ENCODE measurements at places on chromosomes 11 and 22.

GRCh38 chr22:18970948-18971315 is 34.8 kb upstream of the PRODH start:
- no peaks in the 10 kb centered on the region for H3K4me1 ChIP-seq
- H3K27me3 ChIP-seq, result peaks cover 7% of the 10 kb centered on the region
- no peak overlapping the region for H3K27ac ChIP-seq

DNA sequence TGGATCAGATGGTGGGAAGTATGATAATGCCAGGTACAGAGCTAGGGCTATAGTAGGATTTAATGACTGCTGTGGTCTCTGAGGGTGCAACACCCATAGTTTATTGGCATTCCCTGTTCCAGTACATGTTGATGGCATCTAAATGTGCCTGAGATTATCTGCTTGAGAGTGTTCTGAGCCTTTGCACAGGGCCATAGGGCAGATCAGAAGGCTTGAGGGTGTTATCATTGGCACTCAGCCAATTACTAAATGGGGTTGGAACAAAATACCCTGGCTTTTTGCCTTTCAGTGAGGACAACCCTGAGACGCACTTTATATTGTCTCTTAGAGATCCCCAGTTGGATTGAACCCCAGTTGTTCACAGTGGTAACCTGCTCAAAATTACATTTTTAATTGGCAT is 6.7 kb downstream of the SLC5A12 start:
- no peak for DNase-seq
- H3K4me3 ChIP-seq, result no peak overlapping the region
- H3K4me1 ChIP-seq, result no peaks in the 10 kb centered on the region
- H3K27me3 ChIP-seq, result no peaks in the 10 kb centered on the region

DNA sequence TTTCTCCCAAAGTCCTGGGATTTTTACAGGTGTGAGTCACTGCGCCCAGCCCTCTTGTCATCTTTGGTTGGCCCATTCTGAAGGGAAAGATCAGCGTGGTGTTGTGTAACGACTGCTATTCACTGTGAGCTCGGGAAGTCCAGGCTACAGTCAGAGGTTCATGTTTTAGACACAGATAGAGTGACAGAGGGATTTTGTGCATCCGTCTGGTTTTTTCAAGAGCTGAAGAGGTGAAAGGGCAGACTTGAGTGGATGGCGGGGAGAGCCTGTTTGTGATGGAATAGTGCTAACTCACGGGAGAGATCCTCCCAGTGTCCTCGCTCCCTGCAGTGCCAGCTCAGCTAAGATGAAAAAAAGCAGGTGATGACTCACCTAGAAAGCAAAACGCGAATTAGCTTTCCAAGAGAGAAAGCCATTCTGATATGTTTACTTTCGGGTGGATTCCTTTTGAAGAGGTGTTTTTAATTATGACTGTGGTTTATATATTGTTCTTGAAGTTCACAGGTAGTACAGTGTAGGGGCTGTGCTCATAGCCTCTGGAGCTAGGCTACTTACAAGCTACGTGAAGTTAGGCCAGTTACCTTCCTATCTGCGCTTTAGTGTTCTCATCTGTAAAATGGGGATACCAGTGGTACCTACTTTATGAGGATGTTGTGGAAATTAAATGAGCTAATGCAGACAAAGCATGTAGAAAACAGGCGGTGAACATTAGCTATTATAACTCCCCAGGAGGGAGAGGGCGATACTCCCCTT is 67.2 kb downstream of the C11orf91 start:
- H3K27me3 ChIP-seq, result peaks cover 34% of the 10 kb centered on the region
- no peak overlapping the region for H3K4me3 ChIP-seq
- no peaks in the 10 kb centered on the region for H3K36me3 ChIP-seq
- no peak for DNase-seq
- no peak overlapping the region for H3K27ac ChIP-seq

DNA sequence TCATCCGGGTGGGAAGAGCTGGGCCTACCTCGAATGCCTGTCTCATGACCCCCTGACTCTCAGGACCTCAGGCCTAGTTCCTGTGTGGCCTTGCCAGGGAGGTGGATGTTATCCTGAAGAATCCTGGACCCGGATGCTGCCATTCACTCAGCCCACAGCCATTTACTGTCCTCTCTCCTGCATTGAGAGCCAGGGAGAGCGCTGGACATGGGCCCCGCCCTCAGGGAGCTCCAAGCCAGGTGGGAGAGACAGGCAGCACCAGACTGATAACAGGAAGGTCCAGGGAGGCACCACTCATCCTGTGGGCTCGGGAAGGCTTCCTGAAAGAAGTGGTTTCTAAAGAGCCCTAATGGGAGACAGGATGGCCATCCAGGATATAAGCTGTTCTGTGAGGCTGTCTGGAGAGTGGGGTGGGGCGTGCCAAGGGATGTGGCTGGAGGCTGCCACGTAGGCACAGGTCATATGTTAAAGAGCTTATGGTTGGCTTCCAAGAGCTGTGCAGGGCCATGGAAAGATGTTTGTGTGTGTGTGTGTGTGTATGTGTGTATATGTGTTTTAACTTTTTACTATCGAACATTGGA is 8.6 kb downstream of the SERPINH1 start:
- no peak overlapping the region for H3K4me3 ChIP-seq
- DNase-seq, result no peak
- peaks cover 5% of the 10 kb centered on the region for H3K4me1 ChIP-seq
- H3K27ac ChIP-seq, result no peak overlapping the region

GRCh38 chr22:38347181-38347943 is 30.1 kb upstream of the CSNK1E start:
- H3K4me1 ChIP-seq, result no peaks in the 10 kb centered on the region
- peak overlapping the region; percentile 51 for H3K27ac ChIP-seq
- no peaks in the 10 kb centered on the region for H3K36me3 ChIP-seq
- no peak overlapping the region for H3K4me3 ChIP-seq
- no peak for DNase-seq

GRCh38 chr11:30586251-30587144 is at the start of gene MPPED2:
MPPED2 (minus strand) TSS chr11:30586353; CDS start chr11:30580373, 5,980 bp downstream.
- peaks cover 59% of the 10 kb centered on the region for H3K27me3 ChIP-seq
- H3K4me3 ChIP-seq, result peak within 1 kb of the TSS; percentile 71
- peaks cover 2% of the 10 kb centered on the region for H3K36me3 ChIP-seq
- no peak within 1 kb of the TSS for H3K27ac ChIP-seq
- DNase-seq, result peak; percentile 63

- no peak overlapping the region for H3K4me3 ChIP-seq
- H3K4me1 ChIP-seq, result no peaks in the 10 kb centered on the region
- no peak overlapping the region for H3K27ac ChIP-seq
- peaks cover 19% of the 10 kb centered on the region for H3K36me3 ChIP-seq
- no peaks in the 10 kb centered on the region for H3K27me3 ChIP-seq
These were observed 62.8 kb downstream of the PPFIA1 start for GRCh38 chr11:70333261-70333660.

- no peaks in the 10 kb centered on the region for H3K36me3 ChIP-seq
- no peak overlapping the region for H3K27ac ChIP-seq
- H3K4me3 ChIP-seq, result no peak overlapping the region
- no peak for DNase-seq
These were observed 7.4 kb downstream of the SLN start for GRCh38 chr11:107704451-107704850.

DNA sequence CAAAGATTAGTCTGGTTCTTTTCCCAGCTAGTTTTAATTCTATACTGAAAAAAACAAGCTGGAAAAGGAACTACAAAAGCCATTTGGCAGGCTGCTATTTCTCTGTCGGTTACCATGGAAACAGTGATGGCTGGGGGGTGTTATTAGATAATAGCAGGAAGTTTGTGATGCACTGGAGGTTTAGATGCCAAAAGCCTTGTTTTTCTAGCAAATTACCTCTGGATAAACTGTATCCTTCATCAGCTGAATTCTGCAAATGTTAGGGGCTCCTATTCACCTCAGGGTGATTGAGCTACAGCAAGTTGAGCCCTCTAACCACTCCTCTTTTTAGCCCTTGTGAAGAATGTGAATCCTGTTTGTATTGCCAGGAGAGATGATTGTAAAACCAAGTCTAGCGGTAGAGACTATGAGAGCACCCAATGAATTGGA is 25.2 kb downstream of the ALKBH3 start:
- peaks cover 14% of the 10 kb centered on the region for H3K4me1 ChIP-seq
- DNase-seq, result no peak
- H3K27me3 ChIP-seq, result no peaks in the 10 kb centered on the region
- H3K36me3 ChIP-seq, result peaks cover 2% of the 10 kb centered on the region
- no peak overlapping the region for H3K4me3 ChIP-seq
- no peak overlapping the region for H3K27ac ChIP-seq

- no peak for DNase-seq
- H3K4me1 ChIP-seq, result no peaks in the 10 kb centered on the region
- H3K27me3 ChIP-seq, result peaks cover 8% of the 10 kb centered on the region
- no peak overlapping the region for H3K27ac ChIP-seq
These were observed 155.3 kb upstream of the SYN3 start for GRCh38 chr22:33213383-33214075.

GRCh38 chr11:77071077-77071476 is 4.3 kb downstream of the CAPN5 start:
- H3K4me3 ChIP-seq, result no peak overlapping the region
- H3K27ac ChIP-seq, result no peak overlapping the region
- no peak for DNase-seq
- no peaks in the 10 kb centered on the region for H3K36me3 ChIP-seq

DNA sequence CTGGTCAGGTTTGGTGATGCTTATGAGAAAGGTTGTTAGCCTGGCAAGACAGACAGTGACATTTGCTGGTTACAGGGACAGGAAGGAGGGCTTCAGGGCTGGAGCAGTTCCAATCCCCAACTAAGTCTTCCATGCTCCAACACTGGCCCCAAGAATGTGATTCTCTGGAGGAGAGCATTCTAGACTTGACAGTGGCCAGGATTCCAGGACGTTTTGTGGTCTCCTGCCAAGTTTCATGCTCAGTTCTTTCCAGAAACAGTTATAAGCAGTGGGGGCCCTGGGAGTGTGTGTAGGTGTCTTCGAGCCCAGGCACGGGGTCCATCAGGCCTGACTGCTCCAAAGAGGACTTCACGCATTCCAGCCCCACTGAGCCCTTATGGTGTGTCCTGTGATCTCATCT is 8.9 kb upstream of the GRK3 start:
- no peak for DNase-seq
- no peak overlapping the region for H3K27ac ChIP-seq
- H3K4me3 ChIP-seq, result no peak overlapping the region
- no peaks in the 10 kb centered on the region for H3K36me3 ChIP-seq
- no peaks in the 10 kb centered on the region for H3K27me3 ChIP-seq

DNA sequence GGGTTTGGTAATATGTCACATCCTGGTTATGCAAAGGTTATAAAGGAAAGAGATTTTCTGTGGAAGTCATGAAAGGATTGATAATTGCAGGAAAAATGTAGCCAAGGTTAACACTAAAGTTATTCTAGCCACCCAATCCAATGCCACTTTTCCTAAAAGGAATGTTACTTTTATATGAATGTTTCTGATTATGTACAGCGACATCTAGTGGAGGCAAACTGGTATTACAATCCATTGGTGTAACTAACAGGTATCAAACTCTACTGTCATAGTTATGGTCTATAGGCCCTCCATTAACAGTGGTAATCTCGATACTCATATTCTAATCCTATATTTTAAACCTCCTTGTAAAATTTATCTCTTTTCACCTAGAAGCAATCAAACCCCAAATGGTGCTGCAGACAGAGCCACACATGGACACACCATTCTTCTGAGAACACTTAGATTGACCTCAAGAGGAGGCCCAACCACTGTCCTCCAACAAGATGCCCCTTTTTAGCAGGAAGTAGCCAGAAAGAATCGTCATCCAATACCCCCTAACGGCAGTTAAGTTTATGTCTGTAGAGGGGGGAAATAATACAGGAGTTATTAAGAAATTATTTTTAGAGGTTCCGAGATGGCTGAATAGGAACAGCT is 74.9 kb upstream of the RAG2 start:
- H3K27me3 ChIP-seq, result peaks cover 15% of the 10 kb centered on the region
- H3K27ac ChIP-seq, result no peak overlapping the region
- no peak overlapping the region for H3K4me3 ChIP-seq
- H3K4me1 ChIP-seq, result no peaks in the 10 kb centered on the region
- no peak for DNase-seq
- no peaks in the 10 kb centered on the region for H3K36me3 ChIP-seq

DNA sequence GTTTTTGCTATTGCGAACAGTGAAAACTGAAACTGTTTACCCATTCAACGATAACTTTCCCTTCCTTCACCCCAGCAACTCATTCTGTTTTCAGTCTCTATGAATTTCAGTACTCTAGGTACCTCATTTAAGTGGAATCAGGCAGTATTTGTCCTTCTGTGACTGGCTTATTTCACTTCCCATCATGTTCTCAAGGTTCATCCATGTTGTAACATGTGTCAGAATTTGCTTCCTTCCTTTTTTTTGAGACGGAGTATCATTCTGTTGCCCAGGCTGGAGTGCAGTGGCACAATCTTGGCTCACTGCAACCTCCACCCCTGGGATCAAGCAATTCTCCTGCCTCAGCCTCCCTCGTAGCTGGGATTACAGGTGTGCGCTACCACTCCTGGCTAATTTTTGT is 23.7 kb downstream of the HTR3B start:
- H3K36me3 ChIP-seq, result no peaks in the 10 kb centered on the region
- no peak overlapping the region for H3K4me3 ChIP-seq
- peaks cover 24% of the 10 kb centered on the region for H3K27me3 ChIP-seq
- no peak overlapping the region for H3K27ac ChIP-seq
- no peaks in the 10 kb centered on the region for H3K4me1 ChIP-seq

Measured in activated T-cell treated with anti-CD3 and anti-CD28 coated beads, Interleukin-2, amount 50 U/mL, for 72 hours (primary cell).